IMR-90 (cell line): ENCODE measurements at places on chromosomes 2 and 18. TPM values are rescaled to one million over a fixed set of nuclear protein-coding genes. Genes with fewer than 3 reads are reported as not detected.
A peak's percentile ranks its signal among the peaks of the same experiment; 100 is the strongest.

- no peak for DNase-seq
Observed at GRCh38 chr2:202023198-202023903, 10.3 kb upstream of the FZD7 start.

DNA sequence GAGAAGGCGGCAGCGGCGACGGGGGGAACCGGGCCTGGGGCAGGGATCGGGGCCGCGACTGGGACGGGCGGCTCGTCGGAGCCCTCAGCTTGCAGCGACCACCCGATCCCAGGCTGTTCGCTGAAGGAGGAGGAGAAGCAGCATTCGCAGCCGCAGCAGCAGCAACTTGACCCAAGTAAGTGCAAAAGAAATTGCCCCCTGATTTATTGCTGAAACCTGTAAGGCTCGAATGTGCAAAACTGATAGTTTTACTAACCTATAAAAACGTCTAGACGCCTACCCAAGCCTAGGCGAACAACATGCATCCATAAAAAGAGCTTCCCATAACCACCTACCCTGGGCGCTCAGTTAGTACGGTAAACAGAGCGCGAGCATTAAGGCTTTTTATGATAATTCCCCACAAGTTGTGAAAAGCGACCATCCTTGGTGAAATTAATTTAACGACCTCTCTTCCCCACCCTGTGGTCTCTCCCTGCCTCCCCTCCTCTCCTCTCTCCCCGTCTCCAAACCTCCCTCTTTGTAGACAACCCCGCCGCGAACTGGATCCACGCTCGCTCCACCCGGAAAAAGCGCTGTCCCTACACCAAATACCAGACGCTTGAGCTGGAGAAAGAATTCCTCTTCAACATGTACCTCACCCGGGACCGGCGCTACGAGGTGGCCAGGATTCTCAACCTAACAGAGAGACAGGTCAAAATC, 1.0 kb downstream of the HOXD9 start:
- no peak for DNase-seq

GRCh38 chr2:33288011-33288410, 188.4 kb upstream of the RASGRP3 start:
- no peak for DNase-seq

DNA sequence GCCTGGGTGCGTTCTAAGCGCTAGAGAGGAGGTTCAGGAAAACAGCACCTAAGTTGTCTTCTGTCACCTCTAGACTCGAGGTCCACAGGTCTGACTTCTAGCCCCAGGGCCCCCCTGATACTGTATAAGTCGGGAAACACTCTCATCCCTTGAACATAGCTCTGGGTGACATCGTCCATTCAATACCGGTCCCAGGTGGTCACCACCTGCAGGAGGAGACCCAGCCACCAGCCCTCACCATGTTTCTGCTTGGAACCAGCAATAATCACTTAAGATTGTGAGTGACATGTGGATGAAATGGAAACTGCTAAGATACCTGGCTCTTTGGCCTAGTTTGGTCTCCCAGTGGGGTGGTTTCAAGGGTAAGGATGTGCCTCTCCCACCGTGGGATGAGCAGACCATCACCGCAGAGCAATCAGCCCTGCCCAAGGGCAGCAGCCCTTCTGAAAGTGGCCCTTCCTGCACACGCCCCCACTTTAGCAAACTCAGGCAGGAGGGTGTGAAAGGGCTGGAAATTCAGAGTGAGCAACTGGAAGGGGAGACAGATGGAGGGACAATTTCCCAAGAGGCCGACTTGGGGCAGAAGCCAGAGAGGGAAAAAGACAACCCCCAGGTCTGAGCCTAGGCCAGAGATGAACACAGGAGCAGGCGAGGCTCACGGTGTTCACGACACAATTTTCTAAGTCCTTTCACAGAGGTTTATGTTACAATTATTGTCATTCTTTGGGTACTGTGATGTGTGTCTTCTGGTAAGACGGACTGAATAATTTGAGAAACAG, 95.2 kb downstream of the ZNF516 start:
- no peak for DNase-seq

- DNase-seq = no peak
Observed at GRCh38 chr2:77566131-77566530, 44.0 kb upstream of the LRRTM4 start.

DNA sequence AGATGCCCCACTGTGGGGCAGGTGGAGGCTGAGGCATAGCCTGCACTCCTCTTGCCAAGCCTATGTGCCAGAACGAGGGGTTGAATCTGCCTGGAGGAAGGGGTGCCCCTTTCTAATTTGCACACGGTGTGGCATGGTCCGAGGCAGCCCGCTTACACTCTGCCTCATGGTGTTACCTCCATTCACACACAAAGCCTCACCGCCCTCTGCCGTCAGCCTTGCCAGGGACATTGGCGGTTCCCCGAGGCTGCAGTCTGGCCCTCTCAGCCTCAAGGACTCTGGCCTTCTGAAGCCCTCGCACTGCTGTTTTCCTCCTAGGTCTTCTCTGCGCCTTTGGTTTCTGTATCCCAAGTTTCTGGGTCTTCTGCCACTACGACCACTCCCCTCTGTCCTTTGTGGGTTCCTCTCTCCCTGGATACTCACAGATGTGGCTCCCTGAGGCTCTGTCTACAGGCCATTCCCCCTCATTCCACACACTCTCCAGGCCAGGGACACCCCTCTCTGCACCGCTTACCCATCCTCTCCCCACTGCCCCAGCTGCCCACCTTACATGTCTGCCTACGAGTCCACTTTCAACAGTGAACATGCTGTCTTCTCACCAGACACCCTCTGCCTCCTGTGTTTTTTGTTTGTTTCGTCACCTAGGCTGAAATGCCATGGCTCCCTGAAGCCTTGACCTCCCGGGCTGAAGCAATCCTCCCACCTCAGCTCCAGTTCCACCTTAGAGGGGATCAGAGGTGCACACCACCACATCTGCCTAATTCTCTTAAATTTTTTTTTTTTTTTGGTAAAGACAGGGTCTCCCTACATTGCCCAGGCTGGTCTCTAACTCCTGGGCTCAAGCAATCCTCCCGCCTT, 7.9 kb upstream of the ASPRV1 start:
- DNase-seq = no peak

DNA sequence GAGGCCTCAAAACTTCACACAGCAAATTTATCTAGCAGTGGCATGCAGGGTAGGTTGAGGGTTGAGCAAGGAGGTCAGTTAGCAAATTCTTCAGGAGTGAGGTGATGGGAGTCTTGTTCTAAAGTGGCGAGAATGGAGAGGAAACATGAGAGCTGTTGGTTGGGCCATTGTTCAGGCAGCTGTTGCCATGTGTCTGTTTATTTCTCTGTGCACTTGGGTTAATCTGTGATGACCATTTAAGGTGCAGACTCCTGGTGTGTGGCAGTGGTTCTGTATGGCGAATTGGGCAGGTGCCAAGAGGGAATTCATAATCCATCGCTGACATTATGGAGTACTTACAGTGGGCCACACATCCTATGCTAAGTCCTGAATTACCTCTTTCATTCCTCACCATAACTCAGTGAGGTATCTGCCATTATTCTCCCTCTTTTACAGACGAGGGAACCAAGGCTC, 30.4 kb downstream of the TMEM178A start:
- DNase-seq = peak; percentile 93

AQP12B gene
- polyA plus RNA-seq = not detected in 2 replicates

TTR gene
- not detected in 2 replicates for polyA plus RNA-seq

DNA sequence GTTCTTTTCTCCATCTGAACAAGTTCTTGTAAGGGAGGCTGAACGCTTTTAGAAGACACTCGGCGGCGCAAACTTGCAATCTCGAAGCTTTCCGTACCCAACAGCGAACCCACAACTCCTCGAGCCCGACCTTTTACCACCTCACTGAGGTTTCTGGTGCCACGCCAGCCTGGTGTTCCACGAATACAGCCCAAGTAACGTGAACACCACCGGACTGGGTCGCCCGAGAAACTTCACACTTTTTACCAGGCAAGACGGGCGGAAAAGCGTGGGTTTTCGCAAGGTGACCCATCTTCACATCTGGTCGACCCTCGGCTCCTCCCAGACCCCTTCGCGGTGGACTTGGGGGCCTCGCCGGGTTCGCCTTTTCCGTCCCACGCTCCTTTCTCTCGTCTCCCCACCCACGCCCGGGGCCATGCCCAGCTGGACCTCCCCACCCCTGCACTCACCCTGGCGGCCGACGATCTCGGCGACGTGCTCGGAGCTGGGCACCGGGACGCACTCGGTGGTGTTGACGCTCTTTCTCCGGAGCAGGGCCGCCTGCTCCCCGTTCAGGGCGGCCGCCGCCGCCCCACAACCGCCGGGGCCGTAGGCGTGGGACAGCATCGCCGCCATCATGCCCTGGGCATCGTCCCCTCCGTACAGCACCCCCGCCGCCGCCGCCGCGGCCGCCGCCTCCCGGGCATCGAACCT, 1.2 kb downstream of the MEX3C start:
- peak; percentile 15 for DNase-seq

DQX1 gene
- 0.07 and 0.14 TPM in 2 replicates for polyA plus RNA-seq

- DNase-seq = peak; percentile 44
Observed at GRCh38 chr2:12903272-12903671, 186.5 kb downstream of the TRIB2 start.

GRCh38 chr2:17757321-17757720, 3.4 kb downstream of the GEN1 start:
- peak; percentile 20 for DNase-seq

DNA sequence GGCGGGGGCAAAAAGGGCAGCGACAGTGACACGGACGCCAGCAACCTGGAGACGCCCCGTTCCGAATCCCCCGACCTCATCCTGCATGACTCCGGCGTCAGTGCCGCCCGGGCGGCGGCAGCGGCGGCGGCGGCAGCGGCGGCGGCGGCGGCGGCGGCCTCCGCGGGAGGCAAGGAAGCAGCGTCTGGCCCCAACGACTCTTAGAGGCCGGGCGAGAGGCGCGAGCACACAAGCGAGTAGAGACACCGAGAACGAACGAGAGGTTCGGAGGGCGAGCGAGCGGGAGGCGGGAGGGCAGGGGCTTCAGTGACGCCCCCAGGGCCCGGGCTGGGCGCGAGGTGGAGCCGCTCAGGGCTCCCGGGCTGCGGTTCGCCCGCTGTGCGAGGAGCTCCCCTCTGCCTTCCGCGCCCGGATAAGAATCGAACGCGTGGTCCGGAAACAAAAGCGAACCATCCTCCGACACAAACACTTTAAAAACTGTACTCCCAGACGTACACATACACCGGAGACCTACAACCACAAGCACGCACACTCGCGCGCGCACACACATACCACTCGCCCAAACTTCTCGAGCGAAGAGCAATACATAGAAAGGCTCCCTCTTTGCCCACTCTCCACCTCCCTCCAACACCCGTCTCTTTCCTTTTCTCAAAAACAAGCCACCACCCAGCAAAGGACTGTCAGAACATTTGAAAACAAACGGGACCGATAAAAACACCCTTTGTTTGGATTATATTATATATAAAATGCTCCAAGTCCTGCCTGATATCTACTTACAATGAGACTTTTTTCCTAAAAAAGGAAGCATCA, 2.8 kb downstream of the SP9 start:
- DNase-seq = no peak

ANKRD30BL gene
- polyA plus RNA-seq = not detected in 2 replicates

DNA sequence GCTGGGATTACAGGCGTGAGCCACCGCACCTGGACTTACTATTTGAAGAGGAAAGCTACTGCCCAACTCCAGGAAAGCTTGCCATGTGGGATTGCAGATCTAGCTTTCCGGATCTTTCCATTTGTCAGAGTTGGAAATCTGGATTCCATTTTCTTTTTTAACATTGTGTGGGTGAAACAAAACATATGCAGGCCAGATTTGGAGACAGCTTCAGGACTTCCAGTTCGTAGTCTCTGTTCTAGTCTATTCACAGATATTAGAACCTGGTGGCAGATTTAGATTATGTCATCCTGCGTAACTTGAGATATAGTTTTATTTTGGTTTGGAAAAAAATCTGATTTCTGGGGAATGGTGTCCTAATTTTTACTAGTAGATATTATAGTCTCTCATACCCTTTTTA, 70.5 kb downstream of the ZNF236 start:
- no peak for DNase-seq

GRCh38 chr2:46872902-46873603, 42.6 kb downstream of the MCFD2 start:
- DNase-seq = peak; percentile 33

COLEC11 gene
- 0.24 and 0.55 TPM in 2 replicates for polyA plus RNA-seq

KLF7 gene
- polyA plus RNA-seq = 23.1 and 24.1 TPM in 2 replicates

SERPINB13 gene
- polyA plus RNA-seq = not detected in 2 replicates

DNA sequence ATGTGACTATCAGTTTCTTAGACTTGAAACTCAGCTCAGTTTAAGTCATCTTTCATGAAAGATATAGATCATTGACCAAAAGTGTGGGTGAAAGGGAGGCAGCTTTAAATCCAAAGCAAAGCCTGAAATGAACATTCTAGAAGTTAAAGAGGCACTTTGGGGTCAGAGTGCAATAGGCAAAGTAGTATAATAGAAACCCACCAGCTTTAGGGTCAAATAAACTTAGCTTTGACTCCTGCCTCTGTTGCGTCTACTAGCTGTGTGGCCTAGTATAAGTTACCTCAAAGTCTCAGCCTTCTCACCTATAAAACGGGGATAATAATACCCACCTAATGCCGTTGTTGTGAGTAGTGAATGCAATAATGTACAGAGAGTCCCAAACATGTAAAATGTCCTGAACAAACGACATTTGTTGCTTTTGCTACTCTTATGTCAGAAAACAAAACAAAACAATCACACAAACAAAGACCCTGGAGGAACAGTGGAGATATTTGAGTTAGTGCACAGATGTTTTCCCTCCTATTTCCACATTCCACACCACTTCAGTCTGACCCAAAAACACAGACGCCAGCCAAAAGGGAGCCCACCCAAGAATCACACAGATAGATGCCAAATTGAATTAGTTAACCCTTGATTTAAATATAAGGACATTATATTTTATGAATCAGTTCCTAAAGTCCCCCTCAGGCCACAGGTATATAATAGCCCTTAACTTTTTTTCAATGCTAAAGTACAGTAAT, 657.0 kb downstream of the ARHGAP15 start:
- DNase-seq = no peak

- no peak for DNase-seq
Observed at GRCh38 chr2:23520256-23520655, 135.3 kb downstream of the KLHL29 start.

GRCh38 chr2:109193807-109194619, 65.0 kb downstream of the SH3RF3 start:
- no peak for DNase-seq

- no peak for DNase-seq
Observed at GRCh38 chr2:30612371-30612770, 165.3 kb downstream of the LCLAT1 start.

GRCh38 chr18:26864658-26865057, 849 bp downstream of the AQP4 start:
- no peak for DNase-seq

- no peak for DNase-seq
Observed at GRCh38 chr2:158989165-158989564, 20.7 kb downstream of the TANC1 start.

- no peak for DNase-seq
Observed at GRCh38 chr18:12416098-12416729, 8.5 kb downstream of the PRELID3A start.
